ENCODE measurements at places on chromosomes 3 and 15.
A peak's percentile ranks its signal among the peaks of the same experiment; 100 is the strongest.

- DNase-seq = no peak
These were observed 154.4 kb downstream of the KCNAB1 start for GRCh38 chr3:156274791-156275190.

DNA sequence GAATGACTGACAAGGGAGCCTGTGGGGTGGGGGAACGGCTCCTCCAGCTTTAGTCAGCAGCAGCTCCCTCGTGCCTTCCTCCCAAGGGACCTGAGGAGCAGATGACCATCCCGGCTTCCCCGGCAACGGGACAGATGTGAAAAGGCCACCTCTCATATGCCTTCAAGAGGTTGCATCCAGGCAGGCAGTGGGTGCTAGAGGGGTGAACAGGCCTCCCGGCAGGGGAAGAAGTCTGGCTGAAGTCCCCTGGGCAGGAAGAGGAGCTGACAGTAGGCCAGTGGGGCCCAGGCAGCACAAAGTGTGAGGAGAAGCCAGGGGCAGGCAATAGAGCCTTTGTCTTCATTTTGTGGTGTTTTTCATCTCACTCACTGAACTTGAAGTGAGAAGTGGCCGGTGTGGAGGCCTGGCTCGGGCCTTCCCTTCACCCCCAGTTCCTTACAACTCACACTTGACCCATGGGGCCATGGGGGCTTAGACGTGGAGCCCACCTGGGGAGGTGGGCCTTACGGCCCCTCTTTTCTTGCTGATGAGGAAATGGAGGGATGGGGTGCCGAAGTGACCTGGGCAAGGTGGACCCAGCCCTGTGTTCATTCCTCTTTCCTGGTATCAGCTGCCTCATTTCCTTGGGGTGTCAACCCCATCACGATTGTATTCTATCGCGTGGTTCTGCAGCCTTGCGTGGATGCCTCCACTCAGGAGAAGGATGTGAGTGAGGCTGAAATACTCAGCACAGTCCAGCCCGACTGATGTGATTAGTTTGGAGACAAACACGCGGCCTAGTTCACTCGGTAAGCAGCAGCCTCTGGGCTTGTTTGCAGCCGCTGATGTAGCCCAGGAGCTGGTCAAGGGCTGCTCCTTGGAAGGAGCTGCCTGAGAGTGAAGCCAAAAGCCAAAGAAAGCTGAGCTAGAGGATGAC, 115.5 kb upstream of the ALDH1A3 start:
- DNase-seq = no peak

DNA sequence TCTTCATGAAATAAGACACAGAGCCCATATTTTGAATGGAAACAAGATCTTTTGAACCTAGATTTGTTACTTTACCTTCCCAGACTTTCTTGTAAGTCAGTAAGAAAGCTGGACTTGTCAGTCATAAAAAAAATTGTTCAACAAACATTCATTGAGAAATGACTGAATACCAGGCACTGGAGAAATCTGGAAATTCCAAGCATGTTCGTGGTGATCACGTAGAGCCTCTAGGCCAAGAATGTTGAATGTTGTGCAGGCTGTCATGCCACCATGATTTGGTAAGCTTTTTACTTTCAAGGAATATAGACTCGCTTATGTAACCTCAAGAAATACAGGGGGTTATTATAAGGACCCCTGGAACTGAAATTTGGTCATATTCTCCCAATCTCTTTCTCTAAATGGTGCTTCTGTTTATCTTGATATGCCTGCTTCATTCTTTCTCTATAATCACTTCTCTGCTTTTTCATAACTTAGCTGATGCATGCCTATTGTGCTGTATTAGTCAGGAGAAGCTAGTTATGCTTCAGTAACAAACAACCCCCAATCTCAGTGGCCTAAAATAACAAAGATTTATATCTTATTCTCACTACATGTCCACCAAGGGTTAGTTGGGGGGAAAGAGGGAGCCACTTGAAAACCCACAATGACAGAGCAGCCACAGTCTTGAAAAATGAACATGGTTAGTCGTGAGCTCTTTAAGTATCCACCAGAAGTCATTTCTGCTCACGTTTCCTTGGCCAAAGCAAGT, 3.4 kb upstream of the TPM1 start:
- DNase-seq = no peak

DNA sequence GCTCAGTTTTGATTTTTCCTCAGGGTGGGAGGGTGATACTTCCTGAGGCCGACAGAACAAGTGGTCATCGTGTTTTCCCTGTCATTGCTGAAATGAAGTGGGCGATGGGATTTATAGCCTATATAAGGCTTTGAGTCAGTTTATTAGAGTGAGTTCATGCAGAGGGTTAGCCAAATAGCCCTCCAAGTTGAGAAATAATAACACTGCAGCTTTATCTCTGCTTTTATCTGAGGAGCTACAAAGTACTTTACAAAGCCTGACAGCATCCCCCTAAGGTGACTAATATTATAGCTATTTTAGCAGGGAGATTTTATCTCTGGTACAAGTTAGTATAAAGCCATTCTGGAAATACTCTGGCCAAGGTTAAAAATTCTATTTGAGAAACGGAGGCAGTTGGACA, 389.6 kb downstream of the MFSD1 start:
- no peak for DNase-seq

- no peak for DNase-seq
These were observed 6.4 kb downstream of the PLA2G4E start for GRCh38 chr15:42014406-42014805.

- DNase-seq = no peak
These were observed 621.7 kb downstream of the ZPLD1 start for GRCh38 chr3:103056542-103056941.

GRCh38 chr15:64288577-64288976, 67.4 kb downstream of the CSNK1G1 start:
- no peak for DNase-seq

DNA sequence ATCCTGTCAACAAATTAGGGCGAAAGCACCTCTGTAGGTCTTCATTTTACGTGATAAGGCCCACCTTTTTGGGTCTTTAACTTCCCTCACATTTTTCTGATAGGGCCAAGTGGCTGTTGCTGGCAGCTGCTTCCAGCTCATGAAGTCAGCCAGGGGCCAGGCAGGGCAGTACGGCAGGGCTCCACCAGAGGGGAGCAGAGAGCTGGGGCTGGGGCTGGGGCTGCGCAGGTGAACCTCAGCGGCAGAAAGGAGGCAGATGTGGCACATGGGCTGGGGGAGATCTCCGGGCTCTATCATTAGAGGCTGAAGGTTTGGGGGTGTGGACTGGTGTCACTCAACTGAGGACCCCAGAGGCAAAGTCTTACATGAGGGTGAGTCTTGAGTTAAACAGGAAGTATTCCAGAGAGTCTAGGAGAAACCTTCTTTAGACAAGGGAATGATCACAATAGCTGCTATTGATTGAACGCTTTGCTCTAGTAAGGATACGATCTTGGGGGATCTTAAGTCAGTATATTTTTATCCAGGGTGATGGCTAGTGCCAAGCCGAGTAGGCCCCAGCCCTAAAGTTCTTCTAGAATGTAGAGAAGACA, 62.8 kb upstream of the MEX3B start:
- peak; percentile 71 for DNase-seq

GRCh38 chr3:15345608-15346137, 13.3 kb upstream of the SH3BP5 start:
- no peak for DNase-seq

All from stimulated activated CD4-positive, alpha-beta T cell treated with anti-CD3 and anti-CD28 coated beads, Interleukin-1b, Interleukin-23, amount 100 ng/mL, for 48 hours (primary cell).